ENCODE measurements at places on chromosomes 12 and 14.

DNA sequence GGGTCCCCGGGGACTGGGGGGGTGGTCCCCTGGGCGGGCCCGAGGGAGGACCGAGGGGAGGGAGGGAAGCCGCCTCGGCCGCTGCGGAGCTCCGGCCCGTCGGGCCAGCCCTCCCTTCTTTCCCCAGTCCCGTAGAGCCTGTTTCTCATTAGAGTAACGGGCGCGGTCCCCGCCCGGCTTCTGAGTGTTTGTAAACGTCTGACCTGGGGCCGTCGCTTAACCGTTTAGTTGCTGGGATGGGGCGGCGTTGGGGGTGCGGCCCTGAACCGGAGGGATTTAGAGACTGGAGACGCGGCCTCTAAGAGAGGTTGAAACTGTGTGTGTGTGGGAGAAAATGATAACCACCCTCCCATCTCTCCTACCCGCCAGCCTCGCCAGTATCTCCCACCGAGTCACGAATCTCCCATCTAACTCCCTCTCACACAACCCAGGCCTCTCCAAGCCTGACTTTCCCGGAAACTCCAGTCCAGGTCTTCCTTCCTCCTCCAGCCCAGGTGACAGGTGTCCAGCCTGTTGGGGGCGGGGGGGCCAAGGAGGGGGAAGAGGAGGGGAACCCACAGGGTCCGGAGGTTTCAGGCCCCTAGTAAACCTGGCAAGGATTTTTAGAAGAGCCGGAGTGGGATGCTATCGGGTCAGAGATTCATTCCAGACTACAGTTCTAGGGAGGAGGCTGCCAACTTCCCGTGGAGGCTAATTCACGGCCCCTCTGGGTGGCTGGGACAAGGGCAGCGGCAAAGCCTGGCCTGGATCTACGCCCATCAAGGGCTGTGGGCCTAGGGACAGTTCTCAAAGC is 1.1 kb upstream of the NFATC4 start:
- DNase-seq, result peak; percentile 93

DNA sequence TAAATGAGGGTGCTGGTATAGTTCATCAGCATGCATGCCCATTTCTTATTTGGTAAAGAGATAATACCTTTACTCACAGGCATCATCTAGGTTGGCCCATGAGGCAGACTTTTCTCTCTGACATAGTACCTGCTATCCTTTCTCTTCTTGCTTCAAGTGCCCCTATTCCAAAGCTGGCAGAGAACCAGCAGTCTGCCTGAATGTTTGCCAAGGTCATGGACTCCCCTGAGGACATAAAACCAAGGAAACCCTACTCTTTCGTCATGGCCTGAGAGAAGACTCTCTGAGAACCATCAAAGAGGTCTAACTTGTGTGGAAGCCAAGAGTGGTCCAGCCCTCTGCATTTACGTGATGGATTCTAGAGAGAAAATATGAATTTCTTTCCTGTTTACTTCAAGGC is 11.9 kb downstream of the PPP1R36 start:
- DNase-seq, result no peak

DNA sequence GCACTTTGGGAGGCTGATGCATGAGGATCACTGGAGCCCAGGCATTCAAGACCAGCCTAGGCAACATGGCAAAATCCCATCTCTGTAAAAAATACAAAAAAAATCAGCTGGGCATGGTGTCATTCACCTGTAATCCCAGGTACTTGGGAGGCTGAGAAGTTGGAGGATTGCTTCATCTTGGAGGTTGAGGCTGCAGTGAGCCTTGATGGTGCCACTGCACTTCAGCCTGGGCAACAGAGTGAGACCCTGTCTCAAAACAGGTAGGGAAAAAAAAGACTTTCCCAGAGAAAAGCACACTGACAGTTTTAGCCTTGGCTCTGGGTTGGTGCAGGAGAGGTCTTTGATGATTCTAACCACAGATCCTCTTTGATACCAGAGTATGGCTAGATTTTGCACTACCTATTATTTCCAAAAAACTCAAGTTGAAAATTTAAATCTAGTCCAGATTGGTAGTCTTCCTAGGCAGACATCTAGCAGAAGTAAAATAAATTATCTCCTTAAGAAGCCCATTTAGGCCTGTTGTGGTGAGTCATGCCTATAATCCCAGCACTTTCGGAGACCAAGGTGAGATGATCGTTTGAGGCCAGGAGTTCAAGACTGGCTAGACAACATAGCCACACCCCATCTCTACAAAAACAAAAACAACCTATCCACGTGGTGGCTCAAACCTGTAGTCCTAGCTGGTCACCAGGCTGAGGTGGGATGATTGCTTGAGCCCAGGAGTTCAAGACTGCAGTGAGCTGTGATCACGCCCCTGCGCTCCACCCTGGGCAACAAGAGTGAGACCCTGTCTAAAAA is 18.6 kb downstream of the LARP4 start:
- no peak for DNase-seq

DNA sequence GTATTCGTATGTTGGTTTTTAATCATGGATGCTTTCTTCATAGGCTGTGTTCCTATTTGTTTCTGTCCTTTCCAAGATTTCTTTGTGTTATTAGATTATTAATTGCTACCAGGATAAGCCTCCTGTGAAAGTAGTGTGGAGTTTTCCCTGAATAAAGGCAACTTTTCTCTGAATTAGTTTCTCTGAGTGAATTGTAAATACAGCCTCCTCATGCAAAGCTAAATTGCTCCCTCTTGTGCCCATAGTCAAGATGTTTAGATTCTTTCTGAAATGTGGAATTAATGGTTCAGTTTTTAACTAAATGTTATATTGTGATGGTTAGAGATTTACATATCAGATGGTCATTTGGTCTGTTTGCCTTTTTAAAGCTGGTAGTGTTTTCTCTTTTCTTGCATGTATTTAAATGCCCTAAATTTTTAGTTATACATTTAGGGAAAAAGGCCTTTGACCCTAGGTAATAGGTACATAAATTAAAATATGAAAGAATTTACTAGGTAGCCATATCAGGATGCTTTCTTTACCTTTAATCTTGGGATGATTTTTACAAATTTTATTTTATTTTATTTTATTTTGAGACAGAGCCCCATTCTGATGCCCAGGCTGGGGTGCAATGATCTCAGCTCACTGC is 8.9 kb downstream of the APAF1 start:
- DNase-seq, result no peak

DNA sequence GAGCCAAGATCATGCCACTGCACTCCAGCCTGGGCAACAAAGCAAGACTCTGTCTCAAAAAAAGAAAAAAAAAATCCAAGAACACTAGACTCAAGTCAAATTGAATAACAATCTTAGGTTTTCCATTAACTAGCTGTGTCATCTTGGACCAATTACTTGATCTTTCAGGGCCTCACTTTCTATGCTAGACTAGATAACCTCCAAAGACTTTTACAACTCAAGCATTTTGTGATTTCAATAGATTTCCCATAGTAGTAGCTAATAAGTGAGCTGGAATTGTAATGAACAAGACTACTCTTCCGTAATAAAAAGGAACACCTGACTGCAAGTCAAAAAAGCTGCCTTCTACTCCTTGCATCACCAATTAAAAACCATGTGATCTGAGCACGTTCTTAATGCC is 127.0 kb upstream of the SSTR1 start:
- no peak for DNase-seq

- DNase-seq, result no peak
These were observed 801.4 kb downstream of the FLRT2 start for GRCh38 chr14:86331341-86331740.

GRCh38 chr12:110010853-110011723 is 11.9 kb downstream of the ANKRD13A start:
- no peak for DNase-seq

DNA sequence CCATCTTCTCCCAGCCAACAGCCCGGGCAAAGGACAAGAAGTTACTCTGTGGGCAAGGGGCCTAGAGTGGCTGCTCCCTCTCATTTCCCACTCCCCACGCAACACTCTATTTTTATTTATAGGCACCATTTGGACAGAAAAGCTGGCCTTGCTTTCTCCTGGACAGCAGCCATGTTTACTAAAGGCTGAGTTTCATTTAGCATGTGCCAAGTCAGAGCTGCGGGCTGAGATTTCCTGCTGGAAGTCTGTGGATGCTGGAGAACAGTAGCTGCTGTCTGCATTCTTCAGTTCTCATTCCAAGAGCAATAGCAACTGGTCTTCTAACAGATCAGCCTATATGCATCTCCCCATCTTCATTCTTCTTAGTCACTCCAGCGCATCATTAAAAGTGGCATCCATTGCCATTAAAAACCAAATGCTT is 8.3 kb downstream of the COL2A1 start:
- no peak for DNase-seq

GRCh38 chr12:15323480-15323879 is 1.2 kb downstream of the PTPRO start:
- no peak for DNase-seq

GRCh38 chr14:103730490-103731035 is 15.0 kb downstream of the ZFYVE21 start:
- no peak for DNase-seq

- DNase-seq, result no peak
These were observed 10.8 kb downstream of the SNRNP35 start for GRCh38 chr12:123468786-123469185.

- no peak for DNase-seq
These were observed 468.3 kb downstream of the AACS start for GRCh38 chr12:125533434-125534029.

- DNase-seq, result no peak
These were observed 6.0 kb downstream of the LTB4R start for GRCh38 chr14:24317141-24317928.

DNA sequence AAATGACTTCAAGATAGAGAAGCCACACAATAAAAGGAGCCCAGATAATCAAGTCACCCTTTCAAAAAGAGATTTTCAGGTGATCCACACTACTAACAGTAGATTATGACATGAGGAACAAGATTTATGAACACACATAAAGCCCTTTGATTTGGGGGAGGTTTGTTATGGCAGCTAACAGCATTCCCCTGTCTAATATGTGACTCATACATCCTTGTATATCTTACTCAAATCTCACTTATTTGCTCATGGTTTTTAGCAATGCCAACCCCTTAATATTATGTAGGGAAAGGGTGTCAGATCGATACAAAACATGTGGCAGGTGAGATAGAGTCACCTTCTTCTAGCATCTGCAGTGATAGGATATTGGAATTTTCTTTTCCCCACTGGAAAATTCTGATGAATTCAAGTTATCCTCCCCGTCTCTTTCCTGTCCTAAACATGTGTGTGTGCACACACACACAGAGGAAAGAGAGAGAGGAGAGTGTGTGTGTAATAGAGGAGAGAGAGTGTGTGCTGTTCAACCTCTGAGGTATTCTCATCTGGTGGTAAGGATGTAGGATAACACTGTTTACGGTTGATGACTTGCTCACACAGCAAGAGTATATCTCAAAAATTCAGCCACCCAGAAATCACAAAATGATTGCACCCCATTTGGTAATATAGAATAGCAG is 319.9 kb downstream of the KCNC2 start:
- DNase-seq, result peak; percentile 8

- DNase-seq, result no peak
These were observed 411 bp downstream of the TTLL5 start for GRCh38 chr14:75661499-75661814.

GRCh38 chr12:77236066-77236465 is 170.7 kb upstream of the E2F7 start:
- no peak for DNase-seq

GRCh38 chr12:76901628-76902380 is 23.0 kb upstream of the CSRP2 start:
- no peak for DNase-seq

DNA sequence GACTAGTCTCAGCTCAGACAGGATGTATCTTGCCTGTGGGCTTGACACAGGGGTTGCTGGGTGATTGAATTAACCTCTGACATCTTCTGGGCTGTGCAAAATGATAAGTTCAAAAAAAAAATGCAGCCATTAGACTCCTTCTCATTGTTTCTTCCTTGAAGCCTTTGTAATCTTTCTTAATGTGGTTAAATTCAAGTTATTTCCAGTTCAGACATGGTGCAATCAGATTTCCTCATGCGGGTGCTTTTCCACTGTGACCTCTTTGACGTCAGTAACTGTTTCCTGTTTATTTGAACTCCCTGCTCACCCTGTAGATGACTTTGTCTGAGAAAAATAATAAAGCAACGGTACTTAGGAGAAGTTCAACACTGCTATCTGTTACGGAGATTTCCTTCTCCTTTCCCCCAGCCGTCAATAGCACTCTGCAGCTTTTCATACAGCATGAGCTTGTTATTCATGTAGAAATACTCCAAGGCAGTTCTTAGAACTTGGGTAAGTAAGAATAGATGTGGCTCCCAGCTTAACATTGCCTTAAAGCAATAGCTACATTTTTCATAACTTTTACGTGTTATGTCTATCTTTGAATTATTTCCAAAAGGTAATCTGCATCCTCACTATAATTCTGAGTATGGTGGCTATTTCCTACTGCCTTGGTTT is 155.5 kb downstream of the PRKCH start:
- peak; percentile 89 for DNase-seq

DNA sequence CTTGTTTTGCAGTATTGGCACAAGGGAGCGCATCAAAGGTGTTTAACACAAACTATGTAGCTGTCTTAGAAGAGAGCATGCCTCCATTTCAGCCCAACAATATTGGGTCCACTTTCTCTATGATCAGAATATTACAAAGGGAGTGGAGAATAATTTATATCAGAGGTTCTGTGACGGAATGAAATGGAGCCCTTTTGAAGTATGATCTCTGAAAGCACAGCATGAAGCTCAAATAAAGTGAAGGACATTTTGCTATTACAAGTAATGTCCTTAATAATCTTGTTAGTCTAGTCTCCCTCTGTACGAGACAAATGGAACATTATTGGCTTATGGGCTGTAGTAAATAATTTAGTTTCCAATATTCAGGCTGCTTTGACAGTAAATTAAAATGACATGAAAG is 302.7 kb downstream of the NPAS3 start:
- DNase-seq, result no peak

- peak; percentile 93 for DNase-seq
These were observed 9.8 kb upstream of the PNMA1 start for GRCh38 chr14:73723797-73724661.

GRCh38 chr14:23160924-23161522 is 22.4 kb downstream of the SLC7A8 start:
- peak; percentile 73 for DNase-seq

DNA sequence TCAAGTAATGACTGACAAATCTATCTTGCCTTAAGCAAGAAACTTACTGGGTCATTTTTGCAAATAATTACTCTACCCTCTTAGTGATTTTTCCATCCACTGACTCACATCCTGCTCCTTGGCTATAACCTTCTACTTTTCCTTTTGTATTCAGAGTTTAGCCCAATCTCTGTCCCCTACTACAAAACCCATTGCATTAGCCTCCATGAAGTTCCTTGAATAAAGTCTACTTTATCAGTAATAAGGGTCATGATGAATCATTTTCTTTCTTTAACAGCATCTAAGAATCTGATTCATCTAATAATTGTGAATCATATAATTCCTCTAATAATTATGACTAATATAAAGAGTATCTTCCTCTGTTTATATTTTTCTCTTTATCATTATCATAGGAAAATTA is 132.6 kb downstream of the NTS start:
- DNase-seq, result no peak

DNA sequence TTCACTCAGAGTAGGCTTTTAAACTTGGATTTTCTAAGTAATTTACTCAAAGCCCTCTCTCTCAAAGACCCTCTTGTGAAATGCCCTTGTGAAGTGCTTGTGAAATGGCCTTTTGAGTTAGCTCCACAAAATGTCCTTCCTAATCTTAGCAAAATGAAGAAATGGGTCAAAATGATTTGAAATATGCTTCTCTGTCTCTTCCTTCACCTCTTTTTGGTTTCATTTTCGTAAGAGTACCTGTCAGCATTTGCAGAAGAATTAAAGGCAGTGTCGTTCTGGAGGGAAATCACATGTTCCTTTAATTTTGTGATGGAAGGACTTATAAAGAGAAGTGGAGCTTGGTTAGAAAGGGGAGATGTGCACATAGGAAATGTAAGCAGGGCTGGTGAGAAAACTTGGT is 93.7 kb downstream of the HMGA2 start:
- no peak for DNase-seq

GRCh38 chr14:30185832-30186231 is 258.2 kb upstream of the PRKD1 start:
- no peak for DNase-seq
